ENCODE measurements at places on chromosomes 7 and 10.

- H3K4me3 ChIP-seq = no peak overlapping the region
- H3K27ac ChIP-seq = no peak overlapping the region
- no peak for DNase-seq
- no peaks in the 10 kb centered on the region for H3K4me1 ChIP-seq
Observed at GRCh38 chr10:34884272-34884952, 69.3 kb upstream of the PARD3 start.

DNA sequence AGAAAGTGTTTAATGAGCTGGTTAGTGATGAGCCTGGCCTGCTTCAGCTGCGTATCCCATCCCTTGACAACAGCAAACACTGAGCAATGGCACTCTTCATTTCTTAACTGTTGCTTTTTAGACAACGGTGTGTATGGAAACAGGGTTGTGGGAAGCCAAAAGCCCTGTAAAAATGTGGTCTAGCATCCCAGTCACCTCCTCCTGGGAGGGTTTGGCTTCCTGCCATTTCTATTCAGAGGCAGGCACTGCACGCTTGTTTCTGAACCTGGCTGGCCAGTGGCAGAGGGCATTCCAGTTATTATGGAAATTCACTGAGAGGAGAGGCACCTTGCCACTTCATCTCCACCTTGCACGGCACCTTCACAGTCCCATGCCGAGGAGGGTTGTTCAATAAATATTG, 123.0 kb upstream of the ADARB2 start:
- H3K4me3 ChIP-seq = no peak overlapping the region
- H3K36me3 ChIP-seq = no peaks in the 10 kb centered on the region
- DNase-seq = no peak
- no peaks in the 10 kb centered on the region for H3K4me1 ChIP-seq
- no peaks in the 10 kb centered on the region for H3K27me3 ChIP-seq
- no peak overlapping the region for H3K27ac ChIP-seq

- no peak for DNase-seq
- peaks cover 95% of the 10 kb centered on the region for H3K4me1 ChIP-seq
- H3K4me3 ChIP-seq = peak overlapping the region; percentile 79
- H3K27me3 ChIP-seq = no peaks in the 10 kb centered on the region
- H3K36me3 ChIP-seq = no peaks in the 10 kb centered on the region
- H3K27ac ChIP-seq = peak overlapping the region; percentile 61
Observed at GRCh38 chr7:50214126-50214670, 90.3 kb upstream of the IKZF1 start.

DNA sequence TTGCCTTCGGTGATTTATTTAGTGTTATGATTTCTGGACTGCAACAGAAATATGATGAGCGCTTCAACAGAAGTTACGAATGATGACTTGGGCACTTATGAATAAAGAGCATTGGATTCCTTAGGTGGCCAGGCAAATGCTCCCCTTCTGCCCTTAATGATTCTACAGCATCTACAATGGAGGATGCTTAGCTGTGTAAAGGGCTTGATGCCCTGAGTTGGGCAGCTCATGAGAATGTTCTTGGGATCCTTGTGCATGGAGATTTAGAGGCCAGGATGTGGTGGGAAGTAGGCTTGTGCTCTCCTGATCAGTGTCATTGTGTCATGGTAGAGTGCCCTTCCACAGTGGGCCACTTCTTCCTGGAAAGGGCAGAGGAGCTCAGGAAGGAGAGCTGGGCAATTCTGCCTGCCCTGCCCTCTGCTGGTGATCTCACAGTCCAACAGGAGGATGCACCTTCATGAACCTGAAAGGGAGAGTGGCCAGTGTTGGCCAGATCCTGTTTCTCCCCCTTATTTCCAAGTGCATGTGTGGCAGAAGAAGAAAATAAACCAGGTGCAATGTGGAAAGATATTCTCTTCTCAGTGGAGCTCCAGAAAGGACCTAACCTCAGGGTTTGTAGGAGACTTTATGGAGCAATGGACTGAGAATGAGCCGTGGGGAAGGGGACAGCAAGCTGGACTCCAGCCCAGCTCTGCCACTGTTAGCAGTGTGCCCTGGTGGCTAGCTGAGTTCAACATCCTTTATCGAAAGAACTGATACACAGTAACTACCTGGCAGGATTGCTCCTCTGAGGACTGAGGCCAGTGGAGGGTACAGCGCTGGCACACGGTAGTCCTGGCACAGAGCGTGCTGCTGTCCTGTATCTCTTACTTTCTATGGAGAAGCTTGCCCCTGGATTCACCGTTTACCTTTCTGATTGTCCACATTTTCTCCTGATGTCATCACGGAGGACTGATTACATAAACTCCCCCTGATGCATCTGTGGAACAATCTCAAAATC, 182.9 kb downstream of the BMPER start:
- H3K27ac ChIP-seq = no peak overlapping the region
- no peak for DNase-seq
- H3K4me3 ChIP-seq = no peak overlapping the region

GRCh38 chr10:6654571-6654970, 74.5 kb upstream of the PRKCQ start:
- H3K36me3 ChIP-seq = peaks cover 2% of the 10 kb centered on the region
- no peak for DNase-seq
- no peaks in the 10 kb centered on the region for H3K4me1 ChIP-seq
- no peak overlapping the region for H3K27ac ChIP-seq
- no peaks in the 10 kb centered on the region for H3K27me3 ChIP-seq
- no peak overlapping the region for H3K4me3 ChIP-seq

All from naive thymus-derived CD8-positive, alpha-beta T cell (primary cell).